ENCODE measurements at places on chromosomes 3 and 15.

- DNase-seq: no peak
Measured at GRCh38 chr15:59346951-59347350, 25.7 kb downstream of the MYO1E start.

- no peak for DNase-seq
Measured at GRCh38 chr3:34072297-34072696, 273.9 kb downstream of the PDCD6IP start.

DNA sequence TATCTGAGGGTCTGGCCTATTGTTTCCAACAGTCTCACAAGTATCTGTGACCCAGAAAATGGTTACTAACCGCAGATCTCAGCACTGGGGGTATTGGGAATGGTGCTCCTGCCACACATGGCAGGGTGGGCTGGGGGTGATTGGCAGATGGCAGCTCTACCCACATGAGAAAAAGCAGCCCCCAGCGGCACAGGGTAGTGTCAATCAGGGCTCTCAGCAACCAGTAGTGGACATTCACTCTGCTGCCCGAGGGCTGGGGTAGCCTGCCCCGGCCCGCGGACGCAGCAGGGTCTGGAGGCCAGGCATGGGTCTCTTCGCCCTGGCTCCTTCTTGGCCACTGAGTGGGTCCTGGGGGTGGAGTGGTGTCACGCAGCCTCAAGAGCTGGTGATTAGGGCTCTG is 8.6 kb downstream of the DNAH1 start:
- no peak for DNase-seq

GRCh38 chr3:26064297-26064696 is 274.4 kb downstream of the OXSM start:
- no peak for DNase-seq

GRCh38 chr3:66010739-66011655 is 27.7 kb downstream of the MAGI1 start:
- peak; percentile 48 for DNase-seq

DNA sequence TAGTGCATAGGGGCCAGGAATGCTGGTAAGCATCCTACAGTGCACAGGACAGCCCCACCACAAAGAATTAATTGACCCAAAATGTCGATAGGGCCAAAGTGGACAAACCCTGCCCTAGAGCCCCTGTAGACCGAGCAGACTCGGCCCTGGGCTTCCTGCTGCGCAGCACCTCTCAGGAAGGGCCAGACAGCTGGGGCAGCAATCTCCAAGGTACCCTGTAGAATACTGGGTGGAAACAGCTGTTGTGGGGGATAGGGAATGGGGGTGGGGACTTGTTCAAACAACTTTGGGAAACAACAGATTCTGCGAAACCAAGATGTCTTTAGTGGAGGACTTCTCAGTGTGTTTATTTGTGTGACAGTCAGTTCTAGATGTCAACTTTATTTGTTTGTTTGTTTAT is 67.1 kb downstream of the MRPL46 start:
- no peak for DNase-seq

DNA sequence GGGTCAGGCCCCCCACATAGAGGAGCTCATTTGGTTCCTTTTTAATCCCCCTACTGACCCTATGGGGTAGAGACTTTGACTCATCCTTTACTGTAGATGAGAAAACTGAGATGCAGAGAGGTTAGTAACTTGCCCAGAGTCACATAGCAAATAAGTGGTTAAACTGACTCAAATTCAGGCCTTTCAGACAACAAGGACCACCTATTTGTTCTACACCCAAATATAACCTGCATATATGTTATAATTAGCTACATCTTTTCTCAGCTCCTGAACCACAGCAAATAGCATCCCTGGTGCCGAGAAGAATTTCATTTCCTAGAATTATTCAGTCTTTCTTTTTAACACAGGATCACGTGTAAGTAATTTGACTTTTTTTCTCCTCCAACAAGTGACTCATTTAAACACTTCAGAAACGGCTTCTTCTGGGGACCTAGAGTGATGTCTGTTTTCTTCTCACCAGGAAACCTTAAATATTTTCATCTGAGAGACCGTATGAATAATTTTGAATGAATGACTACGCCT is 57.4 kb downstream of the MGLL start:
- DNase-seq: no peak

DNA sequence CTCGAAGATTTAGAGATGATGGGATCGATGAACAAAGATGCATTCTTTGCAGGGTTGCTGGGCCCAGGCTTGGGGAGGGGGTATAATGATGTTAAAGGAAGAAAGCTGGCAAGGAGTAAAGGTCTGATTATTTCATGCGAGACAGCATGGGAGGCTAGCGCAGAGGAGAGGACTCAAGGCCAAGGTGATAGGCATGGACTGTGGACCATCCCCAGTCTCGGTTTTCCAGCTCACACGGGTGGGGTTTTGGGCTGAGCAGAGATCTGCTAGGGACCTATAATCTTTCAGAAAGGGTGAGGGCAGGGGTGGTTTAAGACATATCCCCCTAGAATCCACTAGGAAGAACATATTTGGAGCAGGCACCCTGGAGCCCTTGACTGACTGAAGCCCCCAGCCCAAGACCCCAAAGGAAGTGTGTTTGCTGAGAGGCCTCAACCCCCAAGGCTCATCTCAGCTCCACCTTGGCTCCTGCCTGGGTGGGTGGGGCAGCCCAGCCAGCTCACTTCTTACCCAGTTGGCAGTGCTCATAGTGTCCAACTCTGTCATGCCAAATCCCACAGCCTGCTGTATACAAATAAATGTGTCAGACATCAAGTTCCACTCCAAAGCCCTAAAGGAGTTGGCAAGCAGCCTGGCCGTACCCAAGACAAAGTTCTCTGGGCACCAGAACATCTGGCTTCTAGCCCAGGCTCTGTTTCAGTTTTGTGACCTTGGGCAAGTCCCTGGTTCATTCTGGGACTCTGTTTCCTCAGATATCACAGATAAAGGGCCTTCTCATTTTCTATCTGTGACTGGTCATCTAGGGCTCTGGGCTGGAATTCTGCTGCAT is 17.9 kb downstream of the ACSBG1 start:
- peak; percentile 69 for DNase-seq

GRCh38 chr15:23401627-23402026 is 45.4 kb downstream of the GOLGA6L2 start:
- DNase-seq: no peak

DNA sequence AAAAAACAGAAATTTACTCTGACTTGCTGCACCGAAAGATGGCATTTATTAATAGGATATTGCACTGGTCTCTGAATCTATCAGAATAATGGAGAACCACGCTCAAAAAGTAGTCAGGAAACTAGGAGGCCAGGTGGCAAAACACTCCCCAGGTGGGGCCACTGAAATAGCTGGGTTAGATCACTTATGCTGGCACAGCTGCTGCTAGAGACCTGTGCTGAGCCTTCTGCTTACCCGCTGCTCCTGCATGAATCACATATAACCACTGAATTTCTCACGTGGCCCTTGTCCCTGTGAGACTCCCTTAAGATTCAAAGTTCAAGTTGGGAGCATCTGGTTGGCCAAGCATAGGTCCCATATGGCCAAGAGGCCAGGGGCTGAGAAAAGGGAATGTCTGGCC is 66.0 kb upstream of the OXTR start:
- DNase-seq: no peak

GRCh38 chr3:104596054-104596453 is 770.7 kb upstream of the ALCAM start:
- no peak for DNase-seq

- peak; percentile 21 for DNase-seq
Measured at GRCh38 chr3:32816439-32817256, 1.1 kb upstream of the TRIM71 start.

GRCh38 chr3:160801386-160802118 is 45.5 kb downstream of the PPM1L start:
- DNase-seq: no peak

DNA sequence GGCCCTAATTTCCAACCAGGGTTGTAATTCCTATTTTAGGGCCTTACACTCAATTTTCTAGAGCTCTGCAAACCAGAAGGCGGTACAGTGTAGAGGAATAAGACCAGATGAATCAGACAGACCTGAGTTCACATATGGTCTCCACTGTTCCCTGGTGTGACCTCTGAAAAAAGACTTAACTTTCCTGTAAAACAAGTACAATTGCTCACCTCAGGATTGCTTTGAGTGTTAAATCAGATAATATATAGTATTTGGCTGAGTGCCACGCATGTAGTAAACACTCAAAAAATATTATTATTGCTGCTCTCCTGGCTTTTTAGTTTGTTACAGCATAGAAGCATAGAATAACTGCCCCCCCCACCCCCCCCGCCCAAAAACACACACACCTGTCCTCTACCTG is 51.0 kb upstream of the STT3B start:
- DNase-seq: no peak

GRCh38 chr3:173538410-173538809 is 140.9 kb downstream of the NLGN1 start:
- DNase-seq: no peak

- DNase-seq: no peak
Measured at GRCh38 chr15:27582726-27583410, 516.2 kb downstream of the OCA2 start.

DNA sequence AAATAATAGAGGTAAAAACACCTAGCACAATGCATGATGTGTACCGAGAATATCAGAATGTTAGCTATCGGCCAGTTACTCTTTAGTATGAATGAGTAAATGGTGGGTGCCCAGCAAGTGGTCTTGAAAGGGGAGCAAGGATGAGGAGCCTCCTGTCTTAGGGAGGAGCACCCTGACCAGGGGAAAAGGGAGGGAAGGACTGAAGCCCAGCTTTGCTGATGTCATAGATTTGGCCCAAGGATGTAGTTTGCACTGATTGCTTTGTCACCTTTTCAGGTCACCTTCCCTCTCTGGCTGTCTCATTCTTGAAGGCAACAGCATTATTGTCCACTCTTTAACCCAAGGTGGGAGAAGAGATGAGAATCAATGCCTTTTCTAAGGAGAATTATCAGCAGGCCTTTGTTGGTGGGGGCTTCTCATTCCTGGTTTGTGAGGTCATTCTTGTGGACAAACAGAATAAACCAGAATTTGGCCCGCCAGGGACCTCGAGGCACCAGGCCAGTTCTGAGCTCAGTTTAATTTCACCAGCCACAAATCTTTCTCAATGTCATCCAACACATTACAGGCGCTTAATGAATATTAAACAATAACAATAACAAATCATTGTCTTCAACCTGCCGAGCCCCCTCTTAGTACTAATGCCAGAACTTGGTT is 231.3 kb downstream of the VPS13C start:
- no peak for DNase-seq

GRCh38 chr3:151499168-151499567 is 38.3 kb upstream of the IGSF10 start:
- DNase-seq: no peak

DNA sequence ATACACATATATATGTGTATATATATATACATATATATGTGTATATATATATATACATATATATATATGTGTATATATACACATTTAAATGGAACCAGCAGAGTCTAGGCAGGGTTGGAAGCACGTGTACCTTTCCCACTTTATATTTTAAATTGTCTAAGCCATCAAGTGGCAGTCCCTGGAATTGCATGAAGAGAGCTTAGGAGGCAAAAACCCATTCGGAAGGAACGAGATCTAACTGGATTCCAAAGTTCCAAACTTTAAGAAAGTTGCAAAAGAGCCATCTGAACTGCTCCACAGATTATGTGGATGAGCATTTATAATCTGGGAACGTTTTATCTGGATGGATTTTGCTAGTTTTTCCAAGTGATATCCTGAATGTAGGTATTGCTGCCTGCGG is 186.5 kb downstream of the FOXP1 start:
- DNase-seq: no peak

DNA sequence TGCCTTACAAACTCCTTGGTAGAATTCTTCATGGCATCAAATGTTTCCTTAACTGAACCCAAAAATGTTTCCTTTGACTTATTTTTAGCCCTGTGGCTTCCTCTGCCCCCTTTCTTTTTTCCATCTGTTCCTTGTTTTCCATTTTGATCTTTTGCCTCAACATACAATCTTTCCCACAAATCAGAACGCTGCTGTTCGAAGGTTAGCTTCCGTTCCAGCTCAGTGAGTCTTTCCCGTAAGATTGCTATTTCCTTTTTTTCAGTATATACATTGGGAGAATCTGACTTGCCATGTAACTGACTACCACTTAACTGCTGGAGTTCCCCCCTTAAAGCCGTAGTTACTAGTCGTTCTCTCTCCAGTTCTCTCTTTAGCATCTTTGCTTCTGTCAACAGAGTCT is 41.2 kb downstream of the PIGB start:
- no peak for DNase-seq

DNA sequence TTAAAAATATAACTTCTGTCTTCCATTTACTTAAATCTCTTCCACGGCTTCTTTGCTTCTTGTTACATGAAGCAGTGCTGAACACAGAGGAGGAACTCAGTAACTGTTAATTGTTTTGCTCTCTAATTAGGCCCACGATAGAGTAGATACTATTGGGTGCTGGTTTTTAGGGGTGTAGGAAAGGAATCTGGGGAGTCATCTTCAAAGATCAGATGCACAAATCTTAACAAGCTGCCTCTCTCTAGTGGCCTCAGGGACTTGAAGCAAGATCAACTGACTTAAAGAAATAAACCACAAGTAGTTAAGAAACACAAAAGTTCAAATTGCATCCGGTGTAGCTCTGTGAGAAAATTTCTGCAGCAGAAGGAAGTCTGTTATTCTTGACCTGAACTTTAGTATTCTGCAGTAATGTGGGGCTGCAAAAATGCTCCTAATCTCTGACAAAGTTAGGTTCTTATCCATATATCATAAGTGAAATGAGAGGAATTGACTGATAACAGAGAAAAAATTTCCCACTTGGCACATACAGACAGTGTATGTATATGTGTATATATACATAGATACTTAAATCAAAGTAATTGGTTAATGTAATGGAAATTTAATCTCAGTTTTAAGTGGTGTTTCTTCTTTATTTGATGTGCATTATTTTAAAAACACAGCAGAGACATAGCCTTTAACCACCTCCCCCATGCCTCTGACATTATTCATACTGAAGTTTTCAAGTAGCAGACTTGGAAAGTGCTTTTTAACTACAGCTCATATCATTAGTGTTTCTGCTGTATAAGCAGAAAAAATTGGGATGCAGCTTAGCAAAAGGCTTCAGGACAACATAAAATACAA is 51.8 kb downstream of the CHST2 start:
- DNase-seq: peak; percentile 26

DNA sequence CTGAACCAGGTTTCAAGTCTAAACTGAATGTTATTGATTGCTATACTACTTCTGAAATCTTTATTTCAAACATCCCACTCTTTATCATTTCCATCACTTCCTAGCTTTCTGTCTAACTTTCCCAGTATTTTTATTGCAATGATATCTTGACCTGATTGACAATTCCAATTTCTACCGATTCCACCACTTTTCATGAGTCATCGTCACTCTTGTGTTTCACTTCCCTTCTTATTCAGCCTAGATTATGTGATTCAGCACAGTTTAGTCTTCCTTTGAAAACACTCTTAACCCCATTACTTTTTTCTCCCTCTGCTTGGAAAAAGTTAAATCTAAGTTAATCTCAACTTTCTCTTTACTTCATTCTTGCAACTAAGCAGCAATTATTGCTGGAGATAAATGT is 62.6 kb downstream of the SLC7A14 start:
- DNase-seq: peak; percentile 30

- DNase-seq: no peak
Measured at GRCh38 chr3:13595485-13595884, 46.6 kb downstream of the FBLN2 start.

GRCh38 chr15:95760508-95760907 is 570.0 kb upstream of the NR2F2 start:
- DNase-seq: no peak

GRCh38 chr3:76570436-76571057 is 469.4 kb upstream of the ROBO2 start:
- DNase-seq: no peak

GRCh38 chr3:179098388-179099077 is 26.9 kb upstream of the ZMAT3 start:
- DNase-seq: peak; percentile 72

- DNase-seq: no peak
Measured at GRCh38 chr3:58581328-58582091, 4.3 kb upstream of the FAM107A start.
